ENCODE measurements at places on chromosomes 3 and 15.

DNA sequence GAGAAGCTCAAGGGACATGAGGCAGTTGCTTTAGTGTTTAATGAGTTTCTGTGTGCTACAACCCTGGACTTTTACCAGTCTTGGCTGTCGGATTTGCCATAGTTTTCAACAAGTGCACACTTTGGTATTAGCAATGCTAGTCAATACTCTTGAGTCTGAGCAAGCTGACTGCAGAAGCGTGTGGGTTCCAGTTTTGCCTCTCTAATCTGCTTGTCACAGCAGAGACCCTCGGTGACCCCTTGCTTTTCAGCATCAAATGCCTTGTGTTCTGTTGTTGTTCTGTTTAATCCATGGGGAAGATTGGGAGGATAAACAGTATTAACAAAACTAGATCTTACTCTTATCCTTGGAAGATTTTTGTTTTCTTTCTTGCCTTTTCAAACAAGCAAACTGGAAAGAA, 194.3 kb upstream of the CHRM5 start:
- DNase-seq = no peak

DNA sequence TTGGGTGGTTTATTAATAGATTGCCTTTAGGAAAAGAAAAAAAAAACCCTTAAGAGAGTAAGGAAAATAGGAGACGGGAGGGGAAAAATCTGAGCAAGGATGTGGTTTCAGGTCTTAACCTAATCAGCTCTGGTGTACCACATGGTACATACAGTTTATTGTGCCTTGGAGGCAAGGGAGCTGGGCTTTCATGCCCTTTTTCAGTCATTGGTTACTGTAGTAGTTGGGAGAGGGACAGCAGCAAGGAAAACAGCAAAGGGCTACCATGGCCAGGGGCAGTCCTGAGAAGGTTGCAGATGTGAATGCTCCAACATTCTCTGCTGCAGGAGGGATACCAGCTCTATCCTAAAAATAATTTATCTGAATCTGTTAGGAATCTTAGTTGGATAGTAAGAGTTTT, 5.9 kb downstream of the CMC1 start:
- DNase-seq = no peak

GRCh38 chr3:72520690-72521308, 327.4 kb downstream of the SHQ1 start:
- DNase-seq = no peak

GRCh38 chr3:72150634-72151412, 365.9 kb upstream of the PROK2 start:
- no peak for DNase-seq

DNA sequence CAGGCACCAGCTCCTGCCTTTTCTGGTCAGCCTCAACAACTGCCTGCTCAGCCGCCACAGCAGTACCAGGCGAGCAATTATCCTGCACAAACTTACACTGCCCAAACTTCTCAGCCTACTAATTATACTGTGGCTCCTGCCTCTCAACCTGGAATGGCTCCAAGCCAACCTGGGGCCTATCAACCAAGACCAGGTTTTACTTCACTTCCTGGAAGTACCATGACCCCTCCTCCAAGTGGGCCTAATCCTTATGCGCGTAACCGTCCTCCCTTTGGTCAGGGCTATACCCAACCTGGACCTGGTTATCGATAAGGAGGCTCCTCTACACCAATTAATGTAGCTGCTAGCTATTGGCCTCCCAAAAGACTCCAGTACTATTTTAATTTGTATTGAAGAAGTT, 38.9 kb downstream of the TFG start:
- DNase-seq = no peak

DNA sequence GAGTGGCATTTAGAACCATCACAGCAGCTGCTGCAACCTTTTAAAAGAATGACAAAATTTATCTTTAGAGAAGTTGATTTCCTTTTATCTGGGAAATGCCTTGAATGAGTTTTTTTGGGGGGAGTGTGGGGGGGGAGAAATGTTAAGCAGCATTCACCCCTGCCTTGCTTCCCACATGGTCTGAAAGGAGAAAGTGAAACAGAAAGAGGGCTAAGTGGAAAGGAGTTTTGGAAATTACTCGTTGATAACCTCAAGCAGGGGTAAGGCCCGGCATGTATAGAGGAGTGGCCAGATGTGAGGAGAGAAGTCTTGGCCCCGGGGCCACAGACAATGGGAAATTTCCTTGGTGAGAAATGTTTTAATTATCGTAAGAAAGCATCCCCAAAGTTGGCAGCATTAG, 23.5 kb downstream of the B3GALNT1 start:
- DNase-seq = no peak

DNA sequence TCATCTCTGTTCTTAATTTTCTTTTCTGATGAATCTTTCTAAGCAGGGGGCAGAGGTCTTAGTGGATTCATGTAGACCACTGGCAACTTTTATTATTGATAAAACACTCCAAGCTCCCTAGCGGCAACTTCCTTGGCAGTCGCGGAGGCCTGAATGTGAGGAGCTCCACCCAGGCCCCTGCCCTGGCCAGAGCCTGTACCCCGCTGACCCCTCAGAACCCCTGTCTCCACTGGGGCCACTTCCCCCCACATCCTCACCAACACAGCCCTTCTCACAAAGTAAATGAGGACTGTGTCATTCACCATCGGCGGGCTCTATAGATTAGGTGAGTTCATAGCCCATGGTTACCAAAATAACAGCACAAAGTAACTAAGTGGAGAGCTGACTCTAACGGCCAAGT, 111.6 kb downstream of the TPRA1 start:
- no peak for DNase-seq

DNA sequence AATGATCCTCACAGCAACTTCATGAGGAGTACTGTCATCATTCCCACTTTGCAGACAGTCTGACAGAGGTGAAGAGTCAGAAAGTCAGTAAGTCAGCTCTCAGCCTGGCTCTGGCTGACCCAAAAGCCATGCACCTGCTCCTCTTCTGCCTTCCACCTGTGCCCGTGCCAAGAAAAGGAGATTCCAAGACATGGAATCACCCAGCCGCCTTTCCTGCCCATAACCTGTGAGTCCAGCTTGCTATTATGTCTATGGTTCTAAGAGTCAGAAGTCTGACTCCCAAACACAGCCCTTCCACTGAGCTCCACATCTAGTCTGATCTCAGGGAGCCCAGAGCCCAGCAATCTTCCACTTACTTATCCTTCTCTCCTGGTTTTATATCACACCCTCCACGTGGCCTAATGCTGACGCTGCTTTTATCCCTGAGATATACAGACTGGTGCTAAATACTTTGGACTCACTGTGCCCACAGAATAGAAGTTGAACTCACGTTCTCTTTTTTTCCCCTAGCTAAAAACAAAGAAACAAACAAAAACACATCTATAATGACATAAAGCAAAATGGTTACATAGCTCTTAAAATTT, 66.0 kb downstream of the PLD1 start:
- DNase-seq = no peak

DNA sequence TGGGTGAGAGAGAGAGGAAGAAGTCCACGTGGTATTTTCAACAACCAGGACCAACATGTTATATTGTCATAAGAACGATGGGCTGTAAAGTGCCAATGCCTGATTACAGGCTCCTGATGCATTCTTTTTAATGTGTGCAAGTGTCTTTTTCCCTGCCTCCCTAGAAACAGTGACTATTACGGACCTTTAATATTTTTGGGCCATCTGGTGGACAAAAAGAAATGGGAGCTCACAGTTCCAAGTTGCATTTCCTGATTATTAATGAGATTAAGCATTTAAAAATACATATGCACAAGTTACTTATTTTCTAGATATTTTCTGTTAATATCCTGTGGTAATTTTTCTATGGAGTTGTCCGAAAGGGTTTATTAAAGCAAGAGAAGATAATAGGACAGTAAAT, 530.2 kb downstream of the NR2F2 start:
- DNase-seq = no peak

GRCh38 chr3:135451037-135451785, 514.3 kb upstream of the PPP2R3A start:
- DNase-seq = no peak

GRCh38 chr3:38755130-38755529, 60.9 kb downstream of the SCN10A start:
- no peak for DNase-seq

DNA sequence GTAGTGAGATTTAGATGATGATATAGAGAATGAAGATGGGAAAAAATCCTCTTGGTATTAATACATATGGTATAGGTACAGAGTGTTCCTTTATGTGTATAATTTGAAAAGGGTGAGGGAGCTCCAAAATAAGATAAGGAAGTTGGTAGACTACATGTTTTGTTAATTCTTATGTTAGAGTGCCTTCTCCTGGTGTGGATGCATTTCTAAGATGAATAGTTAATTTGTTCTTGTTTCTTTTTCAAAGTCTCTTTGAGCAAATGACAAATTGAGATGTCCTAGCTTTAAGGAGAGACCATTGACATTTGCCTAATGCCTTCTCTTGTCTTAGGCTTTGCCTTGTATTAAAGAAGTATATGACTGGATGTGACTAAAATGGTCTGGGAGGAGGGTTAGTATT, 34.1 kb downstream of the AKAP13 start:
- DNase-seq = no peak

DNA sequence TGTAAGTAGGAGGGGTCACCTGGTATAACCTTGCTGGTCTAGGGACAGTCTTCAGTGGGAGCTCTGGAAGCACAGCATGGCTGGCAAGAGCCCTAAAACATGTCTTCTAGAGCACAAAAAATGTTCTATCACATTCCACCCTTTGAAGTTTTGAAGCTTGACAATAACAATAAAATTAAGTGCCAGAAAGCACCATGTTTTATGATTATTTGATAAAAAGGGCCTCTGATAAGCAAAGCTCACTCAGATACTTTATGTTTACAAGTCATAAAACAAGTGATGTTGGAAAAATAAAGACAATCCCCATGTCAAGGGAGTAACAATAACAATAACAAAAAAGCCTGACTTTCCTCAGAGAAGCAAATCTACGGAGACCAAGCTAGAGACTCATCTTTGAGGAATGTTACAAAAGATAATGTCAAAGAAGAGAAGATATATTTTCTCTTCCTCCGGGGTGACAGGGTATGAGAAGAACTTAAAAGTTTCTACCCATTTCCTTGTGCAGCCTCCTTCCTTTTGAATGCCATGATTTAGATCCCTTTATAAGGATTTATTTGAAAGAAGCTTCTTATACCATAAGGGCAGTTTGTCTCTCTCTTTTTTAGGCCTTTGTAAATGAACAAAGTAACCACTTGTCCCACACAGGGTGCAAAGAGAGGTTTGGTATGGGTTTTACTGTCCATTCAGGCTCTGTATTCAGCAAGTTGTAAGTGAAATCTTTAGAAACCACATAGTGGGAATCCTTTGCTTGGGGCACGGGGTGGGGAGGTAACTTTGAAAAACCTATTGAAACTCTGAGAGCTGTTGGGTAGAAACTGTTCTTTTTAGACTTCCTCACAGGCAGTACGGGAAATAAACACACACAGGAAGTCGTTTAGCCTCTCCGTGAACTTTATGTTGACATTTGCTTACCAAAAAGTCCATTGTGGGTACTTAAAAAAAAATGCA, 109.6 kb upstream of the RBMS3 start:
- no peak for DNase-seq

DNA sequence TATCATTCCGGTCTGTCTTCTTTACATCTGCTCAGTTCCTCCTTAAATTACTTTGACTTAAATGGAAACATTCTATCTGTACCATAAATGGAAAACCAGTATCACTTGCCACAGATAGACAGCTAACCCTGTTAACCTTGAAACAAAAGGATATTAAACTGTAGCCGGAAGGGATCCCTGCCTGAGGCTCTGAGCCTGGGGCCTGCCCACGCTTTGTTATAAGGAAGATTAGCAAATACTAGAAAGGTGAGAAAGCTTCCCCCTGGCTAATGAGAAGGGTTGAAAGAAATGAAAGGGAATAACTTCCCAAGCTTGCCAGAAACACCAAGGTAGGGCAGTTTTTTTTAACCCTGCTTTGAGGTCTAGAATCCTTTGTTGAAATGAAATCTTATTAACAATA, 927.6 kb downstream of the FHIT start:
- no peak for DNase-seq

DNA sequence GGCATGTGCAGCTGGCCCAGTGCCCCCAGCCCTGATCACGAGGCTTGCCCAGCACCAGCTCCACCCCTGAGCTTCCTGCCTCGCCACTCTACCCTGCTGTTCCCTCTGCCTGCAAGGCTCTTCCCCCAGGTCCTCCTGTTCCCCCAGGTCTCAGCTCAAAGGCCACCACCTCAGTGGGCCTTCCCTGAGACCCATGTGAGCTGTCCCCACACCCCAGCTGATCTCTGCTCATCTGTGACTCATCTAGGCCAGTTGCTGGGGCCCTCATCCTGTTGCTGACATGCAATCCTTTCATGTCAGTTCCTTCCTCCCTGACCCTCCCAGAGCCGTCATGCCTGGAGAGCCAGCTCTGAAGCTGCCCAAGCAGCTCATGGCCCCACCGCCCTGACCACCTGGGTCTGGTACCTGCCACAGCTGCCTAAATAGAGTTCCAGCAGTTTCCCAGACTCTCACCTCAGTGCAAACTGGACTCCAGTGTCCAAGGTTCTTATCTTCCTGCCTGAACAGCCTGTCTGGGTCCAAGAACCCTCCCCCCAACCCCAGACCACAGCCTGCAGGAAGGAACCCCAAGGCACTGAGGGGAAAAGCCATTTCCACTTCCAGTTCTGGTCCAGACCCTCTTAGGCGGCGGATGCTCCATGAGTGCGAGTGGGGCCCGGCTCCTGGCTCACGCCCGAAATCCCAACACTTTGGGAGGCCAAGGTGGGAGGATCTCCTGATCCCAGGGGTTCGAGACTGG, 116.6 kb upstream of the IQSEC1 start:
- DNase-seq = no peak

DNA sequence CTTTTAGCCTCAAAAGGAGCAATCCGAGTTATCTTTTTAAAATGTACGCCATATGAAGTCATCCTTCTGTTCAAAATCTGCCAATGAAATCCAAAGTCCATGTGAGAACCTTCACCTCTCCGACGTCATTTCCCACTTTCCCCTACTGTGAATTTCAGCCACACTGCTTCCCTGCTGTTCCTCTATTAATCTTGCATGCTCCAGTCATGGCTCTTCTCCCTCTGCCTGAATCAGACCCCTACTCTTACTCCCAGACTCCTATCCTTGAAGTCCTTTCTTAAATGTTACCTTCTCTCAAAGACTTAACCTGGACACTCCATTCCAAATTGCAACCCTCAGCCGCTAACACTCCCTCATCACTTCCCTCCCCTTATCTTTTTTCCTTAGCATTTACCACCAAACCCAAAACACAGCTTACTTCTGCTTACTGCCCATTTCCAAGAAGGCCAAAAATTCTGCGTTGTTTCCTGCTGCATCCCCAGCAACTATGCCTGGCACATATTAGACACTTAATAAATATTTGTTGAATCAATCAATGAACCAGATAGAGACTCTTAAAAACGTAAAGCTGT, 1.2 kb downstream of the NKIRAS1 start:
- peak; percentile 56 for DNase-seq
